ENCODE measurements at places on chromosomes 12 and 14.

- DNase-seq = no peak
These were observed 38.8 kb upstream of the DACT1 start for GRCh38 chr14:58598804-58599525.

- no peak for DNase-seq
These were observed 25.1 kb upstream of the ATP2B1 start for GRCh38 chr12:89733579-89734201.

GRCh38 chr14:72154645-72155378 lies 222.6 kb downstream of the RGS6 start:
- DNase-seq = no peak

DNA sequence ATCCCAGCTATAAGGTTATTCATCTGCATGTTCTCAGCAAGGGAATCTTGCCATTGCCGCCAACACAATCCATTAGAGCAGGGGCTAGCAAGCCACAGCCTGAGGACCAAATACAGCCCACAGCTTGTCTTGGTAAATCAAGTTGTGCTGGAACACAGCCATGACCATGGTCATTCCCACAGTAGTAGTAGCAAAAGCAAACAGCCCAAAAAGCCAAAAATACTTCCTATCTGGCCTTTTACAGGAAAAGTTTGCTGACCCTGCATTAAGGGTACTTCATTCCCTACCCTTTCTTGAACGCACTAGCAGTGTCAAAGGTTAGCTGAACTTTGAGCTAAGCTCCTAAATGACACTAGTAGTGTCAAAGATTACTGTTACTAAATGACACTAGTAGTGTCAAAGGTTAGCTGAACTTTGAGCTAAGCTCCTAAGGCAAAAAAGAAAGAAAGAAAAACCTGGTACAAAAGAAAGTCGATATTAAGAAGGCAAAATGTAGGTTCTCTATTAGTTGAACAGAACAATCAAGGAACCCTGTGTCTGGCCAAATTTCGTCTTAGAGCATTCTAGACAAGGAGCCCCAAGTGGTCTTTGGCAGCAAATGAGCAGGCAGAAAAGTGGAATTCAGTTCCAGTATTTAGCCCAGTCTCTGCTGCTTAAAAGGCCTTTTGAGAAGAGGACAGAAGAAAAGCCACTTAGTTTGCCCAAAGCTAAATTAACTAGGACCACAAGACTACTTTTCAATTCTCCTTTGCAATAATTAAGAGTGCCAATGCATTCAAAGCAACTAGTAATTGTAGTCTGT lies 67.7 kb downstream of the NT5DC3 start:
- DNase-seq = no peak

- no peak for DNase-seq
These were observed 5.6 kb upstream of the ASCL1 start for GRCh38 chr12:102951841-102952240.
